ENCODE measurements at places on chromosomes 3 and 15.

DNA sequence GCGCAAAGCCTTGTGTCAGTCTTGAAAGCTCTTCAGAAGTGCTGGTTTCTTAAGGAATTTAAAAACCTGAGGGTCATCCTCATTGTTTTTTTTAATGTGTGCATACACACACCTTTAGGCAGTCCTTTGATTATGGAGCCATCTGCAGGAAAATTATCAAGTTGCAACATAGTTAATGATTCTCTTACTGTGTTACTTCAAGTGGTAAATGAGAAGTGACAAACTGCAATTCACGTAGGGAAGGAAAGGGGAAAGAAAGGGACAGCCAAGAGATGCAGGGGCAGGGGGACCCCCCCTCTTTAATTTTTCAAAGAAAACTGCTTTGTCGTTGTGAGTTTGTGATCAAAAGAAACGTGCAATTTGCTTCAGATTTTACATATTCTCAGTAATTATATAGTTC is 162.4 kb upstream of the CGNL1 start:
- DNase-seq = no peak

DNA sequence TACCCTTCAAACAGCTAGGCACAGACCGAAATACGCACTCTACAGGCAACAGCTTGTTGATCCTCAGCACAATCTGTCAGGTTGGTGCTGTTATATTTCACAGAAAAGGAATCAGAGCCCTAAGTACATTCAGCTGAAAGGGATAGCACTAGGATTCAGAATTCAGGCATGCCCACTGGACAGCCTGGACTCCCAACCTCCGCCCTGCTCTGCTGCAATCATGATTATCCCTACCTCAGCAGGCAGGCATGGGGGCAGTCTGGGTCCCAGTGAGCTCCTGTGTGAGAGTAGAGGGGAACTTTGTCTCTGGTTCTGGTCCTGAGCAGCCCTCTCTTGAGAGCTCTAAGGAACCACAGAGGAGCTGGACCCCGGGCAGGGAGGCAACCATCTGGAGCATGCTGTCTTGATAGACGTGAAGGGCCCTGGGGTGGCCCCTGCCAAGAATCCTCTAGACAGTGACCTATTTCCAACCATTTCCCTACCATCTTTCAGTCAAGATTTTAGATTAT is 23.4 kb upstream of the NOX5 start:
- no peak for DNase-seq

DNA sequence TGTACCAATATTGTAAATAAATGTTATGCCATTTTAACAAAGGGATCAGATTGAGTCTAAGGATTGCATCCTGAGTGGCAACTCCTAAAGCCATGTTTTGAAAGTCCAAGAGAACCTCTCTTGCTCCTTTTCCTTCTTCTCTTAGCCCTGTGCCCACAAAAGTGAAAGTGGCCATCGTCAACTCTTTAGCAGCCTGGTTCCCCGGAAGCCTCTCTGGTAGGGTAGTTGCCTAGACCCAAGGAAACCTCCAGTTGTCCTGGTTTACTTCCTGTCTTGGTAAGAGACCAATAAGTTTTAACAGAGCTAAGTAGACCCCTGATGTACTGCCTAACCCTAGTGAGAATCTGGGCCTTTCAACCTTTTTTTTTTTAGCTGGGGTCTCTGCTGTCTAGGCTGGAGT is 10.2 kb upstream of the ITPKA start:
- DNase-seq = no peak

DNA sequence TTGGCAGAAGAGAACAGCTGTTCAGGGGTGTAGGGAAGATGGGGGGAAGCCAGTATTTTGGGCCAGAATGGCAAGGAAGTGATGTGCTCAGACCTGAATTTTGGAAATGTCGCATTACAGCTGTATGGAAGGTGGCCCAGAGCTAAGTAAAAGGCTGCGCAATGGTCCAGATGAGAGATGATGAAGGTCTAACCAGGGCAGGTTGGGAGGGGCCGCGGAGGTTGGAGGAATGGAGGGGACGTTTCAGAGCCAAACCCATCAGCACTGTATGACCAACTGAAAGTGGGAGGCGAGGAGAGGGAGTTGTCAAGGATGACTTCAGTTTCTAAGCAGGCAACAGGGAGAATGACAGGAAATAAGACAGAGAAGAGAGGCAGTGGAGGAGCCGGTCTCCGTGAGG is 60.8 kb downstream of the ADCY5 start:
- no peak for DNase-seq

DNA sequence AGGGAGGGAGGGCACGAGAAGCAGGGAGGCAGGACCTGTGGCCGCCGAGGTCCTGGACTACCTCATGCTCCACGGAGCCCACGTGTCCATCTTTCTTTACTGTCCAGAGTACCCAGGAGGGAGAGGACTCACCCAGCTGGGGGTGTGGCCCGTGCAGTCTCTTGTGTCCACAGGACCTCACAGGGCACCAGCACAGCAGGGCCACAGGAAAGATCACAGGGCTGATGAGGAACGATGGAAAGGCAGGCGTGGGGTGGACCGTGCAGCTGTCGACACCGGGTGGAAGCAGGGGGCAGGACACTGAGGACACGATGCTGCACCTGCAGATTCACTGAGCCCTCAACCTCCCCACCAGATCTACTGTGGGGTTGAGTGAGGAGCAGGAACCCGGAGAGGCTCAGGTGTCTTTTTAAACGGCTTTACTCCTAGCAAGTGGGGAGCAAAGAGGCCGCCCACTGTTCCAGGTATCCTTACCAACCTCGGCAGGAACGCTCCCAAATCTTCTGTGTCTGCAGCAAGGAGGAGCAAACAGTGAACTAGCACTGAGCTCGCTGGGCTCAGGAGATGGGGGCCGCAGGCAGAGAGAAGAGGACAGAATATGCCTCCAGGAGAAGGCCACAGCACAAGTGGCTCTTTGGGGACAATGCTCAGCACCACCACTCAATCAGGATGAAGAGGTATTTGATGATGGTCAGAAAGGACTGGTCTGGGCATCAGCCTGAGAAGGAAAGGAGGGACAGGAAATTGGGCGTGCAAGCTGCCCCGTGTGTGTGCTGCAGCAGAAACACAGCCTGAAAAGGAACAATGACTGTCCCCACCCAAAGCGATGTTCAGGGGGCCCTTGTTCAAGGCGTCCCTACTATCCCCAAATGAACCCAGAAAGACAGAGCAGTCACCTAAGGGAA is 198.8 kb downstream of the XXYLT1 start:
- no peak for DNase-seq
